Effector memory CD4-positive, alpha-beta T cell (primary cell): ENCODE measurements at places on chromosomes 7 and 10.

DNA sequence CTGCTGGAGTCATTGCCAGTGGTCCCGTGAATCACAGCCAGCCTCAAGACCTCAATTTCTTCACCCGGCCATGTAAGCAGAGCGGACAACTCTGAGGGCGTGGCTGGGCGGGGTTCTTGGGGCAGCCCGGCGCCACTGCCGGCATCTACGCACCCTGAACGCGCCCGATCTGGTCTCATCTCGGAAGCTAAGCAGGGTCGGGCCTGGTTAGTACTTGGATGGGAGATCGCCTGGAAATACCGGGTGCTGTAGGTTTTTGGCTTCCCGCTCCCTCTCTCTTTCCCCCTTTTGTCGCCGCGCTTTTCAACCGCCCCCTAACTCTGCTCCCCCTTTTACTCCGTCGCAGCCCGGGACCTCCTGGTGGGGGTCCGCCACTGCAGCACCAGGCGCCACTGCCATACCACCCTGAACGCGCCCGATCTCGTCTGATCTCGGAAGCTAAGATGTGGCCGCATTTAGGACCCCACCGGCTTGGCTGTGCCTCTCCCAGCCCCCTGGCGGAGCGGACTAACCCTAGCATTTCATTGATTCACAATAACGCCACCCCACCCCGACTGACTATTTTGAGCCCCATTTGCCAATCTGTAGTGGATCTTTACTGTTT lies 25.3 kb downstream of the GARIN1A start:
- H3K4me1 ChIP-seq, result peaks cover 4% of the 10 kb centered on the region
- DNase-seq, result peak; percentile 9
- no peaks in the 10 kb centered on the region for H3K36me3 ChIP-seq
- no peak overlapping the region for H3K4me3 ChIP-seq

- H3K27ac ChIP-seq, result no peak overlapping the region
- no peak for DNase-seq
- H3K4me3 ChIP-seq, result no peak overlapping the region
- H3K36me3 ChIP-seq, result no peaks in the 10 kb centered on the region
- no peaks in the 10 kb centered on the region for H3K4me1 ChIP-seq
- H3K27me3 ChIP-seq, result no peaks in the 10 kb centered on the region
Measured at GRCh38 chr7:157840914-157841772, 504.3 kb downstream of the DNAJB6 start.

DNA sequence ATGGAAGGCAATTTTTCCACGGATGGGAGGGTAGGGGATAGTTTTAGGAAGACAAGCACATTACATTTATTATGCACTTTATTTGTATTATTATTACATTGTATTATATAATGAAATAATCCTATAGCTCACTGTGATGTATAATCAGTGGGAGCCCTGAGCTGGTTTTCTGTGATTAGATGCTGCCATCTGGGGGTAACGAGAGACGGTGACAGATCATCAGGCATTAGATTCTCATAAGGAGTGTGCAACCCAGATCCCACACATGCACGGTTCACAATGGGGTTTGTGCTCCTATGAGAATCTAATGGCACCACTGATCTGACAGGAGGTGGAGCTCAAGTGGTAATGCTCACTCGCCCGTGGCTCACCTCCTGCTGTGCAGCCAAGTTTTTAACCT lies 103.9 kb upstream of the STK17A start:
- no peaks in the 10 kb centered on the region for H3K4me1 ChIP-seq
- no peaks in the 10 kb centered on the region for H3K27me3 ChIP-seq
- DNase-seq, result no peak

GRCh38 chr7:76364198-76364584 lies 5.4 kb upstream of the YWHAG start:
- no peak for DNase-seq
- H3K36me3 ChIP-seq, result no peaks in the 10 kb centered on the region
- peaks cover 4% of the 10 kb centered on the region for H3K4me1 ChIP-seq
- no peak overlapping the region for H3K27ac ChIP-seq

DNA sequence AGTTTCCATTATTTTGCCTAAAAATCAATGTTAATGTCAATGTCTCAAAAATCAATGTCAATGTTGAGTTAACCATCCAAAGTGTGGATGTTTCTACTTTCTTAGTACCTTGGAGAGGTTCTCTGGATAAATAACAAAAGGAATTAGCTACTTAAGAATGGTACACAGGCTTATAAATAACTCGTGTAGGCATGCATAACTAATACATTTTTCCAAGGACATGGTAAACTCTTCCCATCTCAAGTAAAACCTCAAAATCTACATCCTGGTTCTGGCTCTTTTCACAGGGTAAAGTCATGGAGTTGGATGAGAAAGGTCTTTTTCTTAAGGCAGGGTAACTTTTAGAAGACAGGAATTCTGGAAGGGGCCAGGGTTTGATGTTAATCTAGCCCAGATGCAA lies 59.9 kb downstream of the CAV1 start:
- H3K4me1 ChIP-seq, result no peaks in the 10 kb centered on the region
- no peak overlapping the region for H3K27ac ChIP-seq
- H3K36me3 ChIP-seq, result no peaks in the 10 kb centered on the region
- H3K4me3 ChIP-seq, result no peak overlapping the region
- H3K27me3 ChIP-seq, result no peaks in the 10 kb centered on the region
